ENCODE measurements at places on chromosomes 11 and 22. TPM values are rescaled to one million over a fixed set of nuclear protein-coding genes. Genes with fewer than 3 reads are reported as not detected.

DNA sequence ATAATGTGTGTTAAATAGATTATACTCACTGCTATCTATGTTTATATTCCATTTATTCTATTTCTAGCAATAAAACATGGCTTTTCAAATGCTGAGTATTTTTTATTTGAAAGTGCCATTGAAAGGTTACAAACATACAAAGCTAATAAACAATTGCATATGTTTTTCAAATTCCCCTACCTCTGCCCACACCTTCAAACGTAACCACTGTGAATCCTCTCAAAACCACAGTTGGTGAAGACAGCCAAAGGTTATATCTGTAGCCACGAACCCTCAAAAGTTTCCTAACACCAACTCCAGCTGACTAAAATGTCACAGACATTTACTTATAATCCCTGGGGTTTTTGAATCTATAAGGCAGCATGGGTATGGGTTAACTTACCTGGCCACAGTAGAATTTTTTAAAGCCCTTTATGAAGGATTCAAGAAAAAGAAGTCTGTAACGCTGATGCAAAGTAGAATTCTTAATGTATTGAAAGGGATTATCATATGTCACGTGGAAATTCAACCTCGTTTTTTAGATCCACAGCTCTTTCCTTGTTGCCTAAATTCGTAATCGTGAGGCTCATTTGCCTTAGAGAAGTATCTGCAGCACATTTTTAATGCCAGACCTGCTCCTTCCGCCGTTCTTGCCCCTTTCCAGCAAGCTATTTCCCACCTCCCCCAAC lies 122.5 kb upstream of the ZC3H12C start:
- no peaks in the 10 kb centered on the region for H3K27me3 ChIP-seq
- H3K4me1 ChIP-seq = no peaks in the 10 kb centered on the region
- no peak overlapping the region for H3K4me3 ChIP-seq
- no peak overlapping the region for H3K27ac ChIP-seq
- DNase-seq = no peak

The KCTD14 gene
- not detected for total RNA-seq

- H3K4me1 ChIP-seq = no peaks in the 10 kb centered on the region
- no peak overlapping the region for H3K4me3 ChIP-seq
- DNase-seq = no peak
- H3K27me3 ChIP-seq = no peaks in the 10 kb centered on the region
- peaks cover 9% of the 10 kb centered on the region for H3K36me3 ChIP-seq
- no peak overlapping the region for H3K27ac ChIP-seq
These were observed 24.8 kb upstream of the FNBP4 start for GRCh38 chr11:47791774-47792430.

The MUC15 gene
- total RNA-seq = not detected

DNA sequence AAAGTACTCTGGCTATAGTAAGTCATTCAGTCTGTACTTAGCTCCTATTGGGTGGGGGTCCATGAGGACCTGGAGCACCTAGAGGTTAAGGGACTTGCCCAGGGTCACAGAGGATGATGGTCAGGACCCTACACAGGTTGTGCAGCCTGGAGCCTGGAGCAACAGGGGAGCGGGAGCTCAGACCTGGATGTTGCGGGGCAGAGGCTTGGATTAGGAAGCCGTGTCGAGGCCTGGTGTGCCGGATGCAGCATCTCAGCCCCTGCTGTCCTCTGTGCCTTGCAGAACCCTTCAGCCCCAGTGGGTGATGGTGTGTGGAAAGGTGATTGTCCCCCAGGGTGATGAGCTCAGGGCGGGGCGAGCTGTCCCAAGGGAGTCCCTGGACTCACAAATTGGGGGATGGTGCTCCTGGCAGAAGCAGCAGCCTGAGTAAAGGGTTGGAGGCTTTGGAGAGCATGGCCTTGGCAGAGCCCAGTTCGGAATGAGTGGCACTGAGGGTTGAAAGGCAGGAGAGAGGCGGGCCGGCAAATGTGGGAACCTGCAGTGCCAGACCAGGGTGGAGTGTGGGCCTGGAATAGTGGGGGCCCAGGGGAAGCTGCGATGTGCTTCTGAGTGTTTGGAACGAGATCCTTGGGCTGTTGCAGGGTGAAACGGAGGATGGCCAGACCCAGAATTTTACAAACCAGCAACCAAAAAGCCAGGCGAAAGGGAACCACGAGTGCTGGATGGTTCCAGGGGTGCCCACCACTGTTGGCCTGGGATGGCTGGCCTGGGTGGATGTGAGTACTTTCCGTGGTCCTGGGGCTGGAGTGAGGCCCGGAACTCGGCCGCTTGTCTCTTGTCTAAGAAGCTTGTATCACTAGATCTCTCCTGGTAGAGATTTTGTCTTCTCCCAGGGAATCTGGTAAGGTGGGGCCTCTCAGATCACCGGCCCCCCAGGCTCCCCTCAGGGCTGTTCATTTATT lies 2.9 kb downstream of the TPCN2 start:
- no peaks in the 10 kb centered on the region for H3K27me3 ChIP-seq
- H3K36me3 ChIP-seq = peaks cover 26% of the 10 kb centered on the region
- no peak for DNase-seq
- H3K4me3 ChIP-seq = no peak overlapping the region

DNA sequence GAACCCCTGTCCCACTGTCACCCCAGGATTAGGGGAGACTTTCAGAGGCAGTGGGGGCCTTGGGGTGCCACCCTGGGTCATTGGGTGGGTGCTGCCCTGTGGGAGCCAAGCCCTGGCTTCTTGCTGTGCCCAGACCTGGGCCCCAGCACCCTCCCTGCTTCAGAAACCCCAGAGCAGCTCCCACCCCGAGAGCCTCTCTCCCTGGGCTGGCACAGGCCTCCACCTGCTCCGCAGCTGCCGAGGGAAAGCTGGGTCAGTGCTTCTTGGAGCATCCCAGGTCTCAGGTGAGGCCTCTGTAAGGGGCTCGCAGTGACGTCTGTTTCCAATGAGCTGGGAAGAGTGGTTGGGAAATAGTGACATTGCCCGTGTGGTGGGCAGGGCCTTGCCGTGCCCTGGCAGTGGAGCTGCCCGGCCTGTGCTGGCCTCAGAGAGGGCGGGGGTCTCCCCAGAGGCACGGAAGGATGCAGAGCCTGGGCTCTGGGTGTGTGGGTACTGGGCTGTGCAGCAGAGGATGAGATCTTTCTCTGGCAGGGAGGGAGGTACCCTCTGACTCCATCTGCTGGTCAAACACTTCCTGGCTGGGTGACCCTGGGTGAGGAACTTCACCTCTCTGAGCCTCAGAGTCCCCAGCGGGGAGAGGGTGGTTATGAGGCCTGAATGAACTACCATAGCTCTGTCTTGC lies 23.0 kb downstream of the C22orf23 start:
- H3K4me1 ChIP-seq = no peaks in the 10 kb centered on the region
- no peaks in the 10 kb centered on the region for H3K36me3 ChIP-seq
- no peak overlapping the region for H3K27ac ChIP-seq
- H3K27me3 ChIP-seq = no peaks in the 10 kb centered on the region
- no peak for DNase-seq

- no peaks in the 10 kb centered on the region for H3K27me3 ChIP-seq
- H3K4me1 ChIP-seq = no peaks in the 10 kb centered on the region
- DNase-seq = no peak
- no peak overlapping the region for H3K27ac ChIP-seq
- no peaks in the 10 kb centered on the region for H3K36me3 ChIP-seq
These were observed 139.4 kb downstream of the ATG16L2 start for GRCh38 chr11:72953637-72954036.

GRCh38 chr11:83979593-83979992 lies 693.4 kb upstream of the CCDC90B start:
- no peak overlapping the region for H3K27ac ChIP-seq
- no peaks in the 10 kb centered on the region for H3K36me3 ChIP-seq
- no peak overlapping the region for H3K4me3 ChIP-seq
- H3K27me3 ChIP-seq = no peaks in the 10 kb centered on the region
- H3K4me1 ChIP-seq = no peaks in the 10 kb centered on the region
- DNase-seq = no peak

DNA sequence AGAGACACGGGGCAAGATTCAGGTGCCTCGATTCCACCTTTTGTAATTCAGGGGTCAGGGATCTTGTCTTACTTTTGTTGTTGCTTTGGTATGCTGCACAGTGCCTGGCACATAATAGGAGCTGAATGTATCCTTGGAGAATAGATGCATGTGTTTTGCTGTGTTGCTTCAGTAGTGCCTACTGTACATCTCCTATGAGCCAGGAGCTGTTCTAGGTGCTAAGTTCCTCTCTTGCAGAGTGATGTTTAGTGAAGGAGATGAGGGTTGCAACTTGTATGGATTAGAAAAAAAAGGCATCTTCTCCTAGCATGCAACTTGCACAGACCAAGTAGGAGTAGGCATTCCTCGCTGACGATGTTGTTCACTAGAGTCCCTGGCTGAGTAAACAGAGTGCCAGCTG lies 555.4 kb downstream of the NTM start:
- no peaks in the 10 kb centered on the region for H3K4me1 ChIP-seq
- H3K27me3 ChIP-seq = no peaks in the 10 kb centered on the region
- no peaks in the 10 kb centered on the region for H3K36me3 ChIP-seq
- no peak overlapping the region for H3K4me3 ChIP-seq

DNA sequence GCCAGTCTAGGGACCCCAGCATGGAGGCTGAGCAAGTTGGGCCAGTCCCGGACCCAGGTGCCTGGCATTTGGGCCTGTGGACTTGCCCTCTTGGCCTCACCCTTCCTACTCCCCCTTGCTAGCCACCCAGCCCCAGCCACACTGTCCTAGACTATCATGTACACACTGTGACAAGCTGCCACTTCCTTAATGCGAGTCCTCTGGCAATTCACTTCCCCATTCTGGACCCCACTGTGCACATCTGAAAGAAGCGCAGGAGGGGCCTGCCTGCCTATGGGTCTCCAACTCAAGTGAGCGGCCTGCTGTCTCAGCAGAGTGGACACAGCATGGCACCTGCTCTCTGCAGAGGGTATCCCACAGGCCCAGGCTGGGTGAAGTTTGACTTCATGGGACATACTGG lies 68.5 kb upstream of the LMO1 start:
- no peak overlapping the region for H3K4me3 ChIP-seq
- no peak overlapping the region for H3K27ac ChIP-seq
- H3K4me1 ChIP-seq = no peaks in the 10 kb centered on the region
- DNase-seq = no peak
- H3K27me3 ChIP-seq = no peaks in the 10 kb centered on the region
- H3K36me3 ChIP-seq = no peaks in the 10 kb centered on the region

DNA sequence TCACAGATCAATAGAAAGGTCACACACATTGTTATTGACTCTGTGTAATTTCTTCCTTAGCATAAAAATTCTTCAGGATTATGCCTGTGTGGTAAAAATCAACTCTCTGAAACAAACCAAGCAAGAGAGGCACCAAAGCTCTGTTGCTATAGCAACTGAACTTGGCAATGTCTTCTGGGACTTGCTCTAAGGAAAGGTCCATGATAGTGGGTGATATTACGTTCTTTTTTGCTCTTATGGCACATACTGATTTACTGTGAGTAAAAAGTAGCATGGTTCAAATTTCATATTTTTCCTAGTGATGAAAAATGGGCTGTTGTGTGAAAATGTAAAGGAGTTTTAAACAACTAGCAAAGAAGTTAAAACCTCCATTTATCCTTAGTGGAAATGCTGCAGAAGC lies 66.4 kb downstream of the SVIP start:
- H3K36me3 ChIP-seq = no peaks in the 10 kb centered on the region
- H3K27me3 ChIP-seq = no peaks in the 10 kb centered on the region
- no peak for DNase-seq
- H3K4me1 ChIP-seq = no peaks in the 10 kb centered on the region

The OR51Q1 gene
- not detected for total RNA-seq

DNA sequence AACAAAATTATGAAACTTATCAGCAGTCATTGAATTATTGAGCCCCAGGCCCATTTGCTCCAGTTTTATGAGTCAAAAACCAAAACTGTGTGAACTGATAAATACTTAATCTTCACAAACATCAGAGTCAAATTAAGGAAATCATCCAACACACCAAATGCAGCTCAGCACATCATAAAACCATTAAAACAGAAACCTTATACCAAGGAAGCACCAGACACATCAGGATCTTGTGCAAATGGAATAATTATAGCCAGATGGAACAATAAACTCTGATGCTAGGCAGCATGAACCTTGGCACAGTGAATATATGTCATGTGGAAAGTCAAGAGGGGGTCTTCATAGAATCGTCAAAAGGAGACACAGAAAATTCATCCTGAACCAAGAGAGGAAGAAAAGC lies 410.7 kb upstream of the API5 start:
- H3K4me3 ChIP-seq = no peak overlapping the region
- H3K27ac ChIP-seq = no peak overlapping the region
- no peaks in the 10 kb centered on the region for H3K36me3 ChIP-seq
- H3K4me1 ChIP-seq = no peaks in the 10 kb centered on the region
- H3K27me3 ChIP-seq = no peaks in the 10 kb centered on the region
- no peak for DNase-seq

The FOLR2 gene
- 1.1 TPM for total RNA-seq

DNA sequence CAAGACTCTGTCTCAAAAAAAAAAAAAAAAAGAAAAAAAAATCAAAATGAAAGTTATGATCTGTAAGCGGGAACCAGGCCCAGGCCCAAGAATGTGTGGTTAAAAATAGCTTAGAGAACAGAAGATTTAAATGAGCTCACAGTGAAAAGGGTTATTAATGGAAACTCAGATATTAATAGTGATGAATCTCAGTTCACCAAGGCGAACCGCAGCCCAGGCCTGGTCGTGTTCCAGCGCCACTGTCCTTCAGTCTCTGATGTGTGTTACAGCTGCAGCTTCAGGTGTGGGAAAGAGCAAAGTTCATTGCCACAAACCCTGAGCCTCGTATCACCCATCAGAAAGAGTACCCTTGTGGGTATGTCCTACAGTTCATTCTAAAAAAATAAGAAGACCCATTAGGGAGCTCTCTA lies 107.1 kb downstream of the GAB2 start:
- no peak overlapping the region for H3K27ac ChIP-seq
- no peaks in the 10 kb centered on the region for H3K4me1 ChIP-seq
- no peak overlapping the region for H3K4me3 ChIP-seq
- H3K36me3 ChIP-seq = no peaks in the 10 kb centered on the region
- no peak for DNase-seq

- H3K36me3 ChIP-seq = no peaks in the 10 kb centered on the region
- no peak overlapping the region for H3K4me3 ChIP-seq
- DNase-seq = no peak
- no peak overlapping the region for H3K27ac ChIP-seq
- no peaks in the 10 kb centered on the region for H3K4me1 ChIP-seq
- H3K27me3 ChIP-seq = no peaks in the 10 kb centered on the region
These were observed 5.6 kb downstream of the CLDN5 start for GRCh38 chr22:19518635-19519034.

The RIMBP3C gene
- 0.27 TPM for total RNA-seq

The PLXNB2 gene
- total RNA-seq = 12.6 TPM

DNA sequence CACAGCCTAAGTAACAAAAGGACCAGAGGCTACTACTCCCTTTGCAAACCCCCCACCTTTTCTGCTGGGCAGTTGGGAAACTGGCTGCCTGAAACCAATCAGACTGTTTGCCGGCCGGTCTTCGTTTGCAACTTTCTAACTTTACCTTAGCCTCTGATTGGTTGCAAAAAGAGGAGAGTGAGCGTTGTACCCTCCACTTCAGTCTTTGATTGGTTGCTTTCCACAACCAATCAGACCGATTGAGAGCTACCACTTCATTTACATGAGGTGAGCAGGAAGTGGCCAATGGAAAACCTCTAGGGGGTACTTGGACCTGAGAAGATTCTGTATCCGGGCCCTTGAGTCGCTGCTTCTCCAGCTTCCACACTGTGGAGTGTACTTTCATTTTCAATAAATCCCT lies 18.8 kb upstream of the CLNS1A start:
- H3K4me3 ChIP-seq = no peak overlapping the region
- no peak for DNase-seq
- no peaks in the 10 kb centered on the region for H3K36me3 ChIP-seq
- H3K27me3 ChIP-seq = no peaks in the 10 kb centered on the region

The TRIM6 gene
- not detected for total RNA-seq

The SCGB1A1 gene
- not detected for total RNA-seq

Measured in naive thymus-derived CD4-positive, alpha-beta T cell (primary cell).